ENCODE measurements at places on chromosomes 13 and 19. TPM values are rescaled to one million over a fixed set of nuclear protein-coding genes. Genes with fewer than 3 reads are reported as not detected.

DNA sequence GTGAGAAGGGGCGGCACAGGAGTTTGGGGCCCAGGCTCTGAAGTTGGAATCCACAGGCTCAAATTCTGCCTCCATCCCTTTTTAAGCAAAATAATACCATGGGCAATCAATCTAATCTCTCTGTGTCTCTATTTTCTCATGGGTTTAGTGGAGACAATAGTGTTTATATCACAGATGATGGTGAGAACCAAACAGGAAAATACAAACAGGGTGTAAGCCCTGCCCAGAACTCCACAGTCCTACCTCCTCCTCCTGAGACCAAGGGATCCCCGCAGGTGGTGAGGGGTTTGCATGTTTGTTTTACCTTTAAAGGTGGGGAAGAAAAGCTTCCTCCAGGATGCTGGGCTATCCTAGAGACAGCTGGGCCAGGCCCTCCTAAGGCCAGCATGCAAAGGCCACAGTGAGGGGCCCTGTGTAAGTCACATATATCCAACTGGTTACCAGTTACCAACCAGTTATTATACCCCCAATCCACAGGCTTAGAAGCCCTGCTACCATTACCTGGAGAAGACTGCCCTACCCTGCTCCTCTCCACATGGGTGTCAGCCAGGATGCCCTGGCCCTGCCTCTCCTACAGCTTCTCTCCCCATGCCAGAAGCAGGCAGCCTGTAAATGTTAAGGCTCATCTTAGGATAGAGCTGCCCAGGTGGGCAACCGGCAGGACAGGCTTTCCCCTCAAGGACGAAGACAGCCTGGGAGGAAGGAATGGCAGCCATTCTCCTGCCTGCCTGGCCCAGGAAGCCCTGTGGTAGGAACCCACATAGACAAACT is 658.4 kb downstream of the UQCRFS1 start:
- DNase-seq = no peak

DNA sequence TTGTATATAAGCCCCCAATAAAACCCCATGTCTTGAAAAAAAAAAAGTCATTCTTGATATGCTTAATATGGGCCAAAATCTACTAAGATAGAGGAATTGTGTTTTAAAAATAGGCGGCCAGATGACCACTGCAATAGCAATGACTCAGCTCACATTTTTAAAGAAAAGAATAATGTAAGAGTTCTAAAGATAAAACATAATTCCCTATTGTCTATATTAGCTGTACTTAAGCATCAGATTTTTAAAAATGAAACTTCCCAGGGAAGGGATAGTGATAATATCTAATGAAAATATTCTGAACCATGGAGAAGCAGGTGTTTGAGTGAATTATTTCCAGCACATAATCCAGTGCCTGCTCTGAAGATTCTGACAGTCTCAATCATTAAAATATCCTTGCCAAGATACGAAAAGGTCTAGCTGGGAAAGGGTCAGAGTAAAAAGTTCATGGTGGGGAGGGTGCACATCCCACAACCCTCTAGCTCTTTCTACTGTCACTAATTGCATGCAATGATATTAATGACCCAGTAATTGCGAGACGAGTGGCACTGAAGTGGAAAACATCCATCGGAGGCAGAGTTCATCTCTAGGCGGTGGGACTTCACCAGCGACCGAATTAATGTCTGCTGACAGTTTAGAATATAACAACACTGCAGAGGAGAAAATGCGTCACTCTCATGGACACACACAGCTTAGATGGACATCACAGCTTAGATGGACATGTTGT is 31.6 kb downstream of the EFNB2 start:
- DNase-seq = no peak

- DNase-seq = no peak
Observed at GRCh38 chr13:41259875-41260501, 3.4 kb downstream of the MTRF1 start.

GRCh38 chr13:109922518-109922917 is 136.1 kb upstream of the IRS2 start:
- no peak for DNase-seq

DNA sequence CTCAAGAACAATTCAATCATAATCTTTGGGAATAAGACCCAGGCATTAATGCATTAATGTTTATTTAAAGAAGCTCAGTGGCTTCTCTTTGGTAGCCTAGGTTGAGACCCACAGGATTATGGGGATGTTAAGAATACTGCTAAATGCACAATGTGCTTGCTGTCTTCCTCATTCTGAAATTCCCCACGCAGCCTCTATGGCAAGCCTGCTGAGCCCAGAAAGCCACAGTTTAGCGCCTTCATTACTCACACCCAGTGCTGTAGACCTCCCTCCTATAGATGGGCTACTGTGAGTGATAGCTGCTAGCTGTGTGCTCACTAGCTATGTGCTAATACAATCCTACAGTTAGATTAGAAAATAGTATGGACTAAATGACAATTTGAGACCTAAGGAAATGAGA is 90.6 kb downstream of the TNFSF13B start:
- DNase-seq = no peak

FUT3 gene
- total RNA-seq = not detected

TTYH1 gene
- total RNA-seq = 128 TPM
